Suppressor macrophage (primary cell): ENCODE measurements at places on chromosomes 2 and 18.

- DNase-seq: no peak
Measured at GRCh38 chr2:120396861-120397811, 51.2 kb downstream of the INHBB start.

- DNase-seq: no peak
Measured at GRCh38 chr18:39434223-39434920, 1868.8 kb upstream of the CELF4 start.

GRCh38 chr2:241070811-241071676 is 31.0 kb downstream of the MTERF4 start:
- DNase-seq: no peak

DNA sequence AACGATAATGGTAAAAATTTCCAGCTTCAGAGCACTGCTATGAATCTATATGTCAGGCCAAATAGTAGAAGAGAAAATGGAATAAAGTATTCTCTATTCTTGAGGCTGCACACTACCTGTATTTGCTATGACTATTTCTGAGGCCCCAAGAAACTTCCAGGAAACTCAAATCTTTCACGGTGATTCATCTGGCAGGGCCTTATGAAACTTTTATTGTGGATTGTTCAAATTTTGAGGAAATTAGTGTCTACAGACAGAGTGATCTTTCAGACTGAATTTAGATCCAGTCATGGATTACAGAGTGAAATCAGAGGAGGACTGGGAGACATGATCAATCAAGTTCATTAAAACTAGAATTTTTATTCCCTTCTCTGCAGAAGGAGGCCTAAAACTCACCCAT is 4.1 kb upstream of the VSNL1 start:
- no peak for DNase-seq

DNA sequence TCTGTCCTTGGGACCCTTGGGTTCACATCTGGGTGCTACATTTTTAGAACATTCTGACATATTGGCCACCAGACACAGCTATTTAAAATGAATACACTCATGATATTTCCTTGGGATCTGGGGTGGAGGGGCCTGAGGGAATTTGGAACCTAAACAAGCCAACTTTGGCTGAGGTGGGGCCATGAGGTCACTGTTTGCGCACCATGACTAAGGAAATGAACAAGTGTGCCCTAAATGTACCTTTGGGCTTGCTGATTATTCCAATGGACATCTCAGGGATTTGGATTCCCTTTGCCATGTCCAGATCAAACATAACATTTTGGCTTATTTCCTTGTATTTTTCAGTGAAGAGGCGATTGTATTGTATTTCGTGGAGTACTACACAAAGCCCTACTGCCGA is 80.5 kb upstream of the SEC11C start:
- DNase-seq: no peak

DNA sequence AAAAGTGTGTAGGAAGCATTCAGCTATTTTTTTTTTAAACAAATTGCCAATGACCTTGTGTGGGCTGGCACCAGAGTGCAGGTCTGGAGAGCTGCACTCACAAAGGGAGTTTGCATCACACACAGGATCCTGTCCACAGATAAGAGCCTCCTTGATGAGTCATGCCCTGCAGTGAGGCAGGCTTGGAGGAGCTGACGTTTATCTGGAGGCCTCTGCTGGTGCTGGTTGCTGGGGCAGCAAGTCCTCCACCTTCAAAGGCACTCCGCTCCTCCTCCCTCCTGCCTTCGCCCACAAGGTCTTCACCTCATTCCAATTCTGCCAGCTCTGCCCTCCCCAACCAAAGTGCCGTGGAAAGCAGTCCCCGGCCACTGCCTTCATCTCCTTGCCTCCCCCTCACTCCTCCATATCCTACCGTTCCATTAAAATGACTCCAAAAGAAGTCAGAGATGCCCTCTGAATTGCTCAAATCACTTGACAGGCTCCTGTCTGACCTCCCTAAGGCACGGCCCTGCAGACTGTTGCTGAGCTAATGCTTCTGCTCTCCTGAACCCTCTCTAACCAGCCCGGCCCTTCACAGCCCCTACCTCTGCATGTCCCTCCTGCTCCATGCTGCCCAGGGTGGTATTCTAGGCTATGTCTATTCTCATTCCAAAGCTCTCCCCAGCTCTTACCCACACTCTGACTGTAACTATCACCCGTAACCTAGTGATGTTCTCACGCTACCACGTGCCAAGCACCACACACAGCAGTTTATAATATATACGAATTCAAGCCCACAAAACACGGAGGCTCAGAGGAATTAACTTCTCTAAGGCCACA is 30.9 kb downstream of the LONRF2 start:
- peak; percentile 56 for DNase-seq

DNA sequence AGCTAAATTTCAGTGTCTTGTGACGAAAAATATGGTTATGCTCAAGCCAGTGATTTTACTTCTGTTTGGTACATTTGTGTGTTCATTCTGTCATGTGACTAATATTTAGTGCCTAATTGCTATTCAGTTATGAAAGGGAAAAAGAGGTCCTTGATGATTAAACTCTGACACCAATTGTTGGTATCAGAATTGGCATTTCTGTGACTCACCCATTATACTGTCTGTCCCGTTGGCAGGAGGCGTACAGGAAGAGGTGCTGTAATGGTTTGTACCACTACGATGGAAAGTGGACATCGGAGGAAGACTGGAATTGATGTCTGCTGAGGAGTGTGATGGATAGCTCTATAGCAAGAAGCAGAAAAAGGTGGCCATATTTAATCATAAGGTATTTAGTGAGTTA is 310.4 kb upstream of the CCDC68 start:
- no peak for DNase-seq

- DNase-seq: no peak
Measured at GRCh38 chr2:71830497-71831192, 317.0 kb downstream of the CYP26B1 start.

- peak; percentile 7 for DNase-seq
Measured at GRCh38 chr2:85170938-85171475, 37.8 kb downstream of the TCF7L1 start.

- DNase-seq: peak; percentile 16
Measured at GRCh38 chr2:120314690-120315366, 31.1 kb upstream of the INHBB start.

DNA sequence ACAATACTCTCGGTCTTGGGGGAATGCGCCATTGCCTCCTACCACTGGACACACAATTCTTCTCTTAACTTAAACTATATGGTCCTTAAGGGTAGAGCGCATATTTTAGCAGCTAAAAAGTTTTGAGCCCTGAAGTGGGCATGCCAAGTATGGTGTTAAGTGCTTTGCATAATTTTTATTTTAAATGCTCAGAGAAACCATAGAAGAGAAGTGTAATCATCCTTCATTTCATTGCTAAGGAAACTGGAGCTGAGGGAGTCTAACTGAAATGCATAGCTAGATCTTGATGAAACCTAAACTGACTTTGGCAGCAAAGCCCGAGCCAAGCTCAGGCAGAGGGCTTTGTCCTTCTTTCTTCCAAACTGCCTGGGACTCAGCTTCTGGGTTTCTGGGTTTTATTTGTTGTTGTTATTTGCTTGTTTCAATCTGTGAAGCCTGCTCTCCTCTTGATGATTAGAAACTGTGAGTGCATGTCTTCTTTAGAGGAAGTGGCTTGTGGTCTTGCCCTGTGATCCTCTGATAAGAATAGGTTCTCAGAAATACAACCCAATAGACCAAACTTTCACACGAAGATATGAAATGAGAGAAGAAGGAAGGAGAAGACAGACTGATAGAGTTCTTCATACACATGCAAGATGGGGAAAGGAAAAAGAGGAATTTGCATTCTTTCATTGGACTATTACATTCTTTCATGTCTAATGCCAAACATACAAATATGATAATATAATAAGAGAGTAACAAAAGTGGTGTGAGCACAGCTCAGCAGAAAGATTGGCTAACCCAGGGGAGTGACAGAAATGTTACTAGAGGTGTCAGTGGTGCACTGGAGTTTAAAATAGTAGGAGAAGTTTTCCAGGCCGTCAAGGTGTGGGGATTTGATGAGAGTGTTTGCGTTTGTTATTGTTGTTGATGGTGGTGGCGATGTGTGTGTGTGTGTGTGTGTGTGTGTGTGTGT is 7.5 kb upstream of the RNF144A start:
- peak; percentile 3 for DNase-seq

DNA sequence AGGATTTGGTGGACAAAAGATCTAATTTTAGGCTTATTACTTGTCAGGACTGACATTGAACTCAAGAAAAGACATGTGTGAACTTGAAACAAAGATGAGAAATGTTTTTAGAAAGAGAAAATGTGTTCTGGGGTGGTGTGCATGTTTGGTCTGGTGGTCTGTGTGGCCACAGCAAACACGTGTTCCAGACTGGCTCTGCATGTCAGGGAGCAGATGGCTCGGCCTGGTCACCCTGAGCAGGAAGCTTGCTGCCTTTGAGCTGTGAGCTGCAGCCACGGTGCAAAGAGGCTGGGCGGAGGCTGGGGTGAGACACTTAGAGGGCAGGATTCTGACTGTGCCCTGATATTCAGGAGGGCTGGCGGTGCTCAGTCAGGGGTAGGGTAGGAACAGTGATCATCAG is 186.1 kb downstream of the CTIF start:
- DNase-seq: no peak
